ENCODE measurements at places on chromosomes 5 and 9. TPM values are rescaled to one million over a fixed set of nuclear protein-coding genes. Genes with fewer than 3 reads are reported as not detected.

The CXCL14 gene
- total RNA-seq: not detected

The TAF1L gene
- 0.06 TPM for total RNA-seq

The OR1J2 gene
- not detected for total RNA-seq

The WNK2 gene
- 0.19 TPM for total RNA-seq

The PCDHB8 gene
- total RNA-seq: not detected

The CDK7 gene
- 33.0 TPM for total RNA-seq

The NSD1 gene
- total RNA-seq: 93.3 TPM

The WDR38 gene
- not detected for total RNA-seq

The FAM221B gene
- total RNA-seq: not detected

The CCDC69 gene
- total RNA-seq: 68.0 TPM

The LRRC70 gene
- total RNA-seq: 6.1 TPM

The FAM169A gene
- 14.7 TPM for total RNA-seq

- no peaks in the 10 kb centered on the region for H3K4me1 ChIP-seq
- H3K27me3 ChIP-seq: peaks cover 9% of the 10 kb centered on the region
- no peak overlapping the region for H3K4me3 ChIP-seq
- no peaks in the 10 kb centered on the region for H3K36me3 ChIP-seq
- no peak for DNase-seq
- H3K27ac ChIP-seq: no peak overlapping the region
Observed at GRCh38 chr5:175250426-175250825, 193.6 kb downstream of the DRD1 start.

- no peak overlapping the region for H3K27ac ChIP-seq
- DNase-seq: no peak
- H3K4me3 ChIP-seq: no peak overlapping the region
- no peaks in the 10 kb centered on the region for H3K27me3 ChIP-seq
Observed at GRCh38 chr5:145903113-145903512, 30.3 kb upstream of the GRXCR2 start.

DNA sequence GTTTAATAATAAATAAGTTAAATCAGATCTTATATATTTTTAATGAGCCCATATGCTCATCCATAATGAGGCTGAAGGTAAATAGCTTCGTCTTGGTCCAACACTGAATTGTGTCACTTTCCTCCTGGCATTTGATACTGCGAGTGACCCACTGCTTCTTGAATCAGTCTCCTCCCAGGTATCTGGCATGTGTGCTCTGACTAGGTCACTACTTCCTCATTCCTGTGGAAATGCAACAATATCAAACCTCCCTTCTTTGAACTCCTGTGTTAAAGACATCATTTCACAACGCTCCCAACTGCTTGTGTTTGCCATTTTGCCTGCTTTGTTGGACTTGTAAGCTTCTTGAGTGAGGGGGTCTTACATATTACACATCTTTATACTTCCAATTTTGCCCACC is 157.7 kb downstream of the SLC24A2 start:
- DNase-seq: no peak
- no peaks in the 10 kb centered on the region for H3K27me3 ChIP-seq
- no peaks in the 10 kb centered on the region for H3K4me1 ChIP-seq

GRCh38 chr5:157445745-157446411 is 14.1 kb upstream of the NIPAL4 start:
- no peaks in the 10 kb centered on the region for H3K4me1 ChIP-seq
- no peaks in the 10 kb centered on the region for H3K27me3 ChIP-seq
- no peak overlapping the region for H3K4me3 ChIP-seq
- no peak overlapping the region for H3K27ac ChIP-seq
- DNase-seq: no peak

DNA sequence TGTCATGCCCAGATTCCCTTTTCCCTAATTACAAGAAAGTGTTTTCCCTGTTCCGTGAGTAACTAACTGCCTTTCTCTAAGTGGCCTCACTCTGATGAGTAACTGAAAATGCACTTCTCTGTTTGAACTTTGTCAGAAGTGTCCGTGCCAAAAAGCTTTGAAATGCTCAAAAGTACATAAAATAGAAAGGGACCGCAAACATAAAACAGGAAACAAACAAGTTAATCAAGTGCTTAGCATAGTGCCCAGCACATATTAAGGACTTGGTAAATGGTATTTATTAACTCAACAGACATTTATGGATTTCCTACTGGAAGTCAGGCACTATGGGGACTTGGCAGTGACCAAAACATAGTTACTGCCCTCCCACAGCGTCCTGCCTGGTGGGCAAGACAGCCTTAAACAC is 22.3 kb downstream of the AQP3 start:
- peaks cover 2% of the 10 kb centered on the region for H3K4me1 ChIP-seq
- no peak for DNase-seq
- H3K27ac ChIP-seq: no peak overlapping the region
- no peak overlapping the region for H3K4me3 ChIP-seq

- no peaks in the 10 kb centered on the region for H3K36me3 ChIP-seq
- no peaks in the 10 kb centered on the region for H3K27me3 ChIP-seq
- H3K4me3 ChIP-seq: no peak overlapping the region
- H3K27ac ChIP-seq: no peak overlapping the region
- peaks cover 23% of the 10 kb centered on the region for H3K4me1 ChIP-seq
Observed at GRCh38 chr5:76341651-76342334, 61.3 kb upstream of the IQGAP2 start.

DNA sequence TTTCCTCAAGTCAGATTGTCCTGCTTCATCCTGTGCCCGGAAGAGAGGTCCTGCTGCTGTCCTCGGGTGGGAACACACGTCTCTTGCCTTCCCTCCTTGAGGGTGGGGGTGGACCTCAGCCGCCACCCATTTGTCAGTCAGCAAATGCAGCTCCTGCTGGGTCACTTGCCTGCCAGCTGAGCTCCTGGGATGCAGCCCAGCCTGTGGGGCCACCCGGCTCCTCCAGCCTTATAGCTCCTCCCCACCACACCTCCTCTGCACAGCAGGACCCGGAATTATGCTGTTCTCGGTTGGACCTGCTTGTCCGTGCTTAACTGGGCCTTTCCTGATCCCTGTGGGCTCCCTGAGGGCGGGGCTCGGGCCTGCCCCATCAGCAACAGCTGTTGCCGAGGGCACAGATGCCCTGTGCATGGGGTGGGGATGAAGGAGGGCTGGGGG is 52.7 kb downstream of the RXRA start:
- H3K36me3 ChIP-seq: no peaks in the 10 kb centered on the region
- DNase-seq: no peak
- H3K27ac ChIP-seq: no peak overlapping the region

- no peak for DNase-seq
- H3K27ac ChIP-seq: no peak overlapping the region
- H3K36me3 ChIP-seq: no peaks in the 10 kb centered on the region
- H3K4me3 ChIP-seq: no peak overlapping the region
Observed at GRCh38 chr5:138874241-138874640, 894 bp downstream of the LRRTM2 start.

GRCh38 chr9:33429256-33429985 is 18.0 kb downstream of the AQP3 start:
- no peak overlapping the region for H3K27ac ChIP-seq
- no peaks in the 10 kb centered on the region for H3K27me3 ChIP-seq
- H3K4me3 ChIP-seq: no peak overlapping the region
- DNase-seq: no peak
- no peaks in the 10 kb centered on the region for H3K36me3 ChIP-seq
- H3K4me1 ChIP-seq: no peaks in the 10 kb centered on the region

DNA sequence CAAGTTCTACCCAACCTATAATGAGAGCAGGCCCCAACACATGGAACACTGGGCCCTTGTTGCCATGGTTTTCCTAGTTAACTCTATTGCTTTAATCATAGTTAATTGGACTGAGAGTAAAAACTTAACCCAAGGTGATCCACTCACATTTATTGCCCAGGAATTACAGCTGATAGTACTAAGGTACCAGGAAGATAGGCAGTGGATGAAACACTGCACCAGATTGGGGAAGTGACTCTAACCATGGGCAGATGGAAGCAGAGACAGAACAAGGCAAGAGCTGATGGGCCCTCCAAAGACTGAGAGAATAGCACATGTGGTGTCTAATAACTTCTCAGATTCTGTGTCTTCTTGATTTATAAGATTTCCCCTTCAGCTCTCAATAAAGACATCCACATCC is 145.7 kb upstream of the TRIM32 start:
- no peak overlapping the region for H3K4me3 ChIP-seq
- H3K36me3 ChIP-seq: no peaks in the 10 kb centered on the region
- no peaks in the 10 kb centered on the region for H3K4me1 ChIP-seq
- H3K27ac ChIP-seq: no peak overlapping the region
- DNase-seq: no peak

- no peak overlapping the region for H3K4me3 ChIP-seq
- no peaks in the 10 kb centered on the region for H3K27me3 ChIP-seq
- DNase-seq: no peak
- no peaks in the 10 kb centered on the region for H3K36me3 ChIP-seq
Observed at GRCh38 chr5:58681943-58682342, 99.1 kb downstream of the RAB3C start.

DNA sequence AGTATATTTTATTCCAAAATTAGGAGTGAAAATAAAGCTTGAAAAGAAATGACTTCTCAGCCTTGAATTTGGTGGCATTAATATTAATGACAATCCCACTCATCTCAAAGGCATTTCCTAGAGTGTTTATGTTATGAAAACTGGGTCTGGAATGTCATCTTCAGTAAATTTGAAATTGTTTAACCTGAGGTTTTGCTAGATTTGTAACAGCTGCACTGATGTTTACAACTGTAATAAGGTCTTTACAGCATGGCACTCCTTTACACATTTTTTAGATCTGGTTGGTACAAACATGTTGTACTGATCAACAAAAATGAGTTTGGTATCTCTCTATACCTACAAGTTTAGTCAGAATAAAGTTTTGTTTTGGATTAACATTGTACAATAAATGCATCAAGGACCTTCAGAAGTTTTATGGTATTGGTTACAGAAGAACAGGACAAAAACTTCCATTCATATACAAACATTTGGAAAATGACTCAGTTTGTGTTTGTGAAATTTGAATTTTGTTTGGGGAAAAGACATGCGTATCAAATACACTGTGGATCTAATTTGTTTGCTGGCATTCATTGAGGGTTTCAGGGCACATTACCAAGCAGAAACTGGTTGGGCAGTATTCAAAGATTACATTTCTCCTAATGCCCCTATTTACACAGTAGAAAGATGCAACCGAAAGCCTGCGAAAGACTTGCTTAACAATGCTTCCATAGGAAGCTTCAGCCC is 11.6 kb downstream of the FANCC start:
- no peaks in the 10 kb centered on the region for H3K27me3 ChIP-seq
- no peaks in the 10 kb centered on the region for H3K36me3 ChIP-seq
- peaks cover 2% of the 10 kb centered on the region for H3K4me1 ChIP-seq
- H3K27ac ChIP-seq: no peak overlapping the region
- DNase-seq: no peak

DNA sequence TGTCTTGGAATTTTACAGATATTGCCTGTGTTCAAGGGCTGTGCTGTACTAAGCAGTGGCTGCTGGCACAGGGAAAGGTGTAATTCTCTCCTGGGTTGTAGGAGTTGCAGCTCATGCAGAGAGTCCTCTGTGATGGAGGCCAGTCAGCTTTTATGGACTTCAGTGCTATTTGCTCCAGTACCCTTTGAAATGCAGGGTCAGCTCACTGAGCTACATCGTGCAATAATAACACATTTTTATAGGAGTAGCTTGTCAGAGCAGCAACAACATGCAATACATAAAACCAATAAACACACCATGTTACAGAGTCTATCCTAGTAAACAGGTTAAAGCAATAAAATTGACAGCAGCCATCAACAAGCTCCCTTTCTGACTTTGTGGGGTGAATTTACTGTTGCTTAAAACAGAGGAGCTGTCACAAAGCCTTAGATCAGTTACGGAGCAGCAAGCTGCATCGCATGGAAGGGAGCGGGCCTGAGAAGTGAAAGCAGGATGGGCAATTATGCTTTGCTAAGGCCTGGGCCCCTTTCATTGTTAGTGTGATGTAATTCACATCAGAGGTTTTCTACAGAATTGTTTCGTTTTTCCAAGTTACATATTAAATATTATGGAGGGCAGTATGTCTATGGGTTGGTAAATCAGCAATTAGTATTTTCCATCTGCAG is 16.8 kb downstream of the CD180 start:
- DNase-seq: no peak
- no peaks in the 10 kb centered on the region for H3K36me3 ChIP-seq
- H3K27ac ChIP-seq: no peak overlapping the region
- H3K27me3 ChIP-seq: no peaks in the 10 kb centered on the region

DNA sequence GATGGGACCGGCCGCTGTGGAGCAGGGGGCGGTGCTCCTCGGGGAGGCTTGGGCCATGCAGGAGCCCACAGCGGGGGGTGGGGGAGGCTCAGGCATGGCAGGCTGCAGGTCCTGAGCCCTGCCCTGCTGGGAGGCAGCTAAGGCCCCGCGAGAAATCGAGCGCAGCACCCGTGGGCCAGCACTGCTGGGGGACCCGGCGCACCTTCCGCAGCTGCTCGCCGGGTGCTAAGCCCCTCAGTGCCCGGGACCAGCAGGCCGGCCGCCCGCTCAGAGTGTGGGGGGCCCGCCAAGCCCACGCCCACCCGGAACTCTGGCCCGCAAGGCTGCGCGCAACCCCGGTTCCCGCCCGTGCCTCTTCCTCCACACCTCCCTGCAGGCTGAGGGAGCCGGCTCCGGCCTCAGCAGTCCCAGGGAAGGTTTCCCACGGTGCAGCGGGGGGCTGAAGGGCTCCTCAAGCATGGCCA is 131.5 kb downstream of the SNX18 start:
- H3K4me1 ChIP-seq: peaks cover 37% of the 10 kb centered on the region
- no peak overlapping the region for H3K27ac ChIP-seq
- H3K36me3 ChIP-seq: no peaks in the 10 kb centered on the region

GRCh38 chr5:132764671-132765238 is 12.3 kb downstream of the SEPTIN8 start:
- H3K4me3 ChIP-seq: no peak overlapping the region
- H3K27me3 ChIP-seq: no peaks in the 10 kb centered on the region
- H3K4me1 ChIP-seq: no peaks in the 10 kb centered on the region
- H3K27ac ChIP-seq: no peak overlapping the region
- no peak for DNase-seq
- peaks cover 3% of the 10 kb centered on the region for H3K36me3 ChIP-seq

DNA sequence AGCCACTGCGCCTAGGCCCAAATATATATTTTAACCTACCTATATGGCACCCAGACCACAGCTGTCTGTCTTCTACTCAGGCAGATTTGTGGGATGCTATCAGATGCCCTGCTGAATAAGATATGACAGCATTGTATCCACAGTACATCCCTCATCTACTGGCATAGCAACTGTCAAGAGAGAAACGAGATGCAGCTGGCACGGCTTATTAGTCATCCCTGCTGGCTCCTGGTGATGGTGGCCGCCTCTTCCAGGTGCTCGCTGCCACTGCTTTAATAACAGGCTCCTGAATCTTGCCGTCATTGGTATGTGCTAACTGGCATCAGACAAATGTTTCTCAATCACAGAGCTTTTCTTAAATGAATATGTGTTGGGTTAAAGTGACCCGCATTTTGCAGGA is 34.0 kb downstream of the B4GALT1 start:
- H3K36me3 ChIP-seq: peaks cover 69% of the 10 kb centered on the region
- H3K27ac ChIP-seq: no peak overlapping the region
- H3K27me3 ChIP-seq: no peaks in the 10 kb centered on the region
- no peak overlapping the region for H3K4me3 ChIP-seq
- H3K4me1 ChIP-seq: peaks cover 46% of the 10 kb centered on the region

- no peaks in the 10 kb centered on the region for H3K27me3 ChIP-seq
- H3K4me3 ChIP-seq: no peak overlapping the region
- peaks cover 16% of the 10 kb centered on the region for H3K36me3 ChIP-seq
- H3K27ac ChIP-seq: no peak overlapping the region
Observed at GRCh38 chr5:6728795-6729183, 15.6 kb downstream of the TENT4A start.

- no peaks in the 10 kb centered on the region for H3K27me3 ChIP-seq
- no peak overlapping the region for H3K27ac ChIP-seq
- no peak for DNase-seq
- peaks cover 14% of the 10 kb centered on the region for H3K36me3 ChIP-seq
Observed at GRCh38 chr5:34038390-34038789, 4.6 kb downstream of the C1QTNF3 start.

GRCh38 chr5:68122439-68123328 is 92.9 kb upstream of the PIK3R1 start:
- H3K27me3 ChIP-seq: no peaks in the 10 kb centered on the region
- no peak overlapping the region for H3K27ac ChIP-seq
- H3K4me3 ChIP-seq: no peak overlapping the region
